ENCODE measurements at places on chromosomes 11 and 22.
A peak's percentile ranks its signal among the peaks of the same experiment; 100 is the strongest.

DNA sequence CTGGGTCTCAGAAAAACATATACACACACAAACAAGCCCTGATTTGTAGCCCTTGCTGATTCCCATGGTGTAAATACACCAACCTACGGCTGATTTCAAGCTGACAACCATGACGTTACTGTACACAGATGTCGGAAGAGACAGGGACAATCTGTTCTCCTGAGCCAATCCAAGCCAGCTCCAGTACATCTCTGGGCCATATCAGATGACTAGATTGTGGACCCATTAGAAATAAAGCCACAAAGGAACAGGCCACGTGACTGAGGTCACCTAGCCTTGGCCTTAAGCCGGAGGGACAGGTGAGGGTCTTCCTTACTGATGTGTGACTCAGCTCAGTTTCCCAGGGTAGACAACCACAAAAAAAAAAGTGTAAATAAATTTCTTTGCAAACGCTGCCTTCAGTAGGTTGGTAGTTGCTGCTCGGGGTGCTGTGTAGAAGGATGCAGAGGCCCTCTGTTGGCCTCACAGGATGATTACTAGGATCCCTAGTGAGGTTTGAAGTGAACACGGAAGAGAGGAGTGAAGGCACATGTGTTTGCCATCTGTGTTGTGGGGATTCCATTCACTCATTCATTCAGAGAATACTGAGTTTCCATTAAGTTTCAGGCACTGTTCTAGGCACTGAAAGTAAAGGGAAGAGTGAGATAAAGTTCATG is 99.0 kb upstream of the LARGE1 start:
- DNase-seq = no peak

DNA sequence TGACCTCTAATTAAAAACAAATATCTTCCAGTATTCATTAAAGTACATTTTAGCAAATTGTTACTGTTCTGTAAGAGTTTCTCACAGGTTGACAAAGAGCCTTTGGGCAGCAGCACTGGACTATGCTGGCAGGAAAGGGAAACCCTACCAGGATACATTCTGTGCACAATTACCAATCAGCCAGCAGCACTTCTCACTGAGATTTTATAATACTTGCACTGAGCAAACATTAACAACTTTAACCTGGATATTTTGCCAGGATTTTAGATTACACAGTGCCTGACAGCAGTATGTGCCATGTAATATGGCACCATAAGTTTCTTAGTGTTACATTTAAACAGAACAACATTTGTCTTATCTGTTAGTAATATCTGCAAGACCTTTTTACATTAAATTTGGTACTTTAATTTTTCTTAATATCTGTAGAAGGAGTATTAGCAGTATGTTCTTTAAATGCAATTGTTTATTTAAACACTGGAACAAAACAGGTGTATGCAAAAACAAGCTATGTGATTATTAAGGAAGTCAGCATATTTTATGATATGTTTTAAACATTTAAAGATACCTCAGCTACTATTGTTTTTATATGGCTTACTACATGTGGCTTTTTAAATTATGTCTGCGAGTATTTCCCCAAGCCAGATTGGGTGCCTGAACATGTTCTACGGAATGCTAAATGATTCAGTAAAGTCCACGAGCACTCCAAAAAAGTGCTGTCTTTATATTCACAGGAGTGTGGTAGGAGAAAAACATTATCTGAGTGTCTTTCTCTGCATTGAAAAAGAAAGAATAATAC is 699.0 kb upstream of the LUZP2 start:
- DNase-seq = no peak

GRCh38 chr11:5242208-5242607 is 7.4 kb downstream of the HBG1 start:
- no peak for DNase-seq

- peak; percentile 16 for DNase-seq
These were observed 57.3 kb downstream of the BDNF start for GRCh38 chr11:27642954-27643353.

DNA sequence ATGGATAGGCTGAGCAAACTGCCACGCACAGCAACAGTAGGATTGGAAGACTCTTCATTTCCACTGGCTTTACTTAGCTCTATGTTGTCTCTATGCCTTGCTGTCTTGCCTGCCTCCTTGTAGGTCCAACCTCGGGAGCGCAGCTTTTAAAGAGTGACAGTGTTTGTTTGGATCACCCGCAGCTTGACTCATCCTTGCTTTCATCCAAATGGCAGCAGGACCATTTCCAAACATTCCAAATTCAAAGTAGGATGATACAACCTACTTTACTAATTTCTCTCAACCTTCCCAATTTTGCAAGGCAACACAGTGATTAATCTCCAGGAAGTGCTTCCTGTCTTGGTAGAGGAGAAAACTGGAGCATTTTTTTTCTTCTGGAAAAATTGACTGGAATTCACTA is at the start of gene MMP3:
Gene MMP3, minus strand, starts transcription at position 121 of the 400 bp plus-strand sequence. Its CDS starts 63 bp downstream, at position 58.
- DNase-seq = no peak

GRCh38 chr11:35126000-35126878 is 12.7 kb upstream of the CD44 start:
- DNase-seq = no peak

DNA sequence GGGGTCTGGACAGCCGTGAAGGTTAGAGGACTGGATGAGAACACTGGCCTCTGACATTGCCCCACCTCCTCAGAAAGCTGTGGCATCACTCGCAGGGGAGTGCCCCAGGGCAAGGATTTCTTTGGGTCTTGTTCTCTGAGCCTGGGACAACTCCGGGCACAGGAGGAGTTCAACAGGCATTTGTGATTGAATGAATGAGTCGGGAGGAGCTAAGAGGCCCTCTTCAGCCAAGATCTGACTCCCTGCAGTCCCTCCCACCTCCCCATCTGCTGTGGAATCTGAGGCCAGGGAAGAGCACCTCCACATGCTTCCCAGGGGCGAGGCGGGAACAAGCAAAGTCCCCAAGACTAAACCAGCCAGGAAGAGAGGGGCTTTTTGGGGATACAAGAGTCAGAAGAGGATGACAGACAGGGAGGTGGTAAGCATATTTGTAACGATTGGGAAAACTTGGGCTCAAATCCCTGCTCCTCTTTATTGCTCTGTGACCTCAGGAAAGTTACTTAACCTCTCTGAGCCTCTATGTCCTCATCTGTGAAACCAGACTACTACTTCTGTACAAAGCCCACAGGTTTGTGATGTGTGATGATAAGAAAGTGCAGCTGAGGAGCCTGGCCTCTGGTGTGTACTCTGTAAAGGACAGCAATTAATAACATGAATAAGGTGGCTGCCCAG is 6.4 kb downstream of the TP53I11 start:
- DNase-seq = no peak

Data from HT-29 (cell line).